ENCODE measurements at places on chromosomes 6 and 20.

DNA sequence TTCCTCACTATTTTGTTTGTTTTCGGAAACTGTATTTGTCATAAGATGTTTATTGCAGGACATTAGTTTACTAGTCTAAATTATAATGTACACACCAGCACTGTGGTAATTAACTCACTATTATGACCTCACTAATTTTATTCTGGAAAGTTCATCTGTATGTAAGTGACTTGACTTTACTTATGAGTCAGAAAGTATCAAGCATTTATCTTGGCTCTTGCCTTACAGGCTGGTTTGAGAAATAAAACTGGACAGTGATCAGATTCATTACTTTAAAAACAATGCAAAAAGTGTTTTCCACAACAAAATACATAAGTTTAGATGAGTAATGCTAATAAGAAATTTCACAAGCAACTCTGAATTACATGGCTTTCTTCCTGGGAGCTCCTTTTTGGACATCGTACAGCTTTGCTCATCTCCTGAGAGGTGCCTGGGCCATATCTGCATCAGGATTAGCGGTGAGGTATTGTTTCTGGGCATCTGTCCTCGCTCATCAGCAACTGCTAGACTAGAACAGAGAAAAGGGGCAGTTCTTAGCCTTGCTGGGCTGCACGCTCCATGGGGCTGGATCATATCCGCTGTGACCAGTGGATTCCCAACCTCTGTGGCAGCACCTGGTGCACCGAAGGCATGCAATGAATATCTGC lies 179.8 kb downstream of the SOD2 start:
- DNase-seq = no peak

DNA sequence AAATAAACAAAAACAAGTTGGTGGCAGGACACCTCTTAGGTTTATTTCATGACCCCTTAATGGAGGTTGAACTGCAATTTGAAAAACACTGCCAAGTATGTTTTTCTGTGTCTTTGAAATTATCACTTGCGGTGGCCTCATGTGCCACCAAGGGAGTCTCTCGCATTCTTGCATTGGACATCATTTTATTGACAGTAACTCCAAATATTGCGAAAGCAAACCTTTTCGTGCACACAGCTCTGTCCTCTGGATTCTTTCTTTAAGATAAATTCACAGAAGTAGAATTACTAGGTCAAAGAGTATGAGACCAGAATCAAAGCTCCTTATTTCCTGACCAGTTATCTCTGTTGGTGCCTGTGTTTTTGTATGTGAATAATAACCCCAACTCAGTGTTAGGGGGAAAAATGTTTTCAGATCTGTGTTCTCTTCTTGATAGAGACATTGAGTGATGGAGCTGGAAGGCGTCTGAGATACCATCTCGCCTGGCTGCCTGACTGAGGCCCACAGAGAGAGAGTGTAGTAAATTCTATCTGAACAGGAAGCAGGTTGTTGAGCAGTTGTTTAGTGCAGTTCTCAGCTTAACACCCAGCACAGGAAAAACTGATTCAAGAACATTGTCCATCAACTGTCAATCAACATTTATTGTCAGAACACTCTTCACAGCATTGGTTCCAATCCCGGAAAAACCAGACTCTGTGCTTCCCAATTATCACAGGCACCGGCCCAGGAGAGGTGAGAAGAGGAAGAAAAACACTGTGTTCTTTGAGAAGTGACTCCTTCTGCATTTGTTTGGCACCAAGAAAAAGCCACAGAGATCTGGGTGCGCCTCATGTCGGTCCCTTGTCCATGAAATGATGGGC lies 2.2 kb upstream of the CCDC167 start:
- DNase-seq = no peak

DNA sequence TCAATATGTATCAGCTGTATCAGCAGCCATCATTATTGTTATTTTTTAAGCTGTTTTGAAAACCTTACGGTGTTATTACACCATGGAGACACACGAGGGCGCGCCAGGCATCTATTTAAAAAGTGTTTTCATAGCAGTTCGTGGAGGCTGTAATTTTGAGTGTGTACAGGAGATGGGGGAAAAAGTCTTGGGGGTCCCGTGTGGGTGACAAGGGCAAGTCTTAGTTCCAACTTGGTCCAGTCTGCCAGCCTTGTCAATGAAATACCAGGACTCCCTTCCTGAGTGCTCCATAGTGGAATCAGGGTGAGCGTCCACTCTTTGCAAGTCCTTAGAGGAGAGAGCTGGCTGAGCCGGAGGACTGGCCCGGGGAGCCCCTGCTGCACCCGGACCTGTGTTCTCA lies 43.3 kb downstream of the SLC2A10 start:
- DNase-seq = peak; percentile 58

DNA sequence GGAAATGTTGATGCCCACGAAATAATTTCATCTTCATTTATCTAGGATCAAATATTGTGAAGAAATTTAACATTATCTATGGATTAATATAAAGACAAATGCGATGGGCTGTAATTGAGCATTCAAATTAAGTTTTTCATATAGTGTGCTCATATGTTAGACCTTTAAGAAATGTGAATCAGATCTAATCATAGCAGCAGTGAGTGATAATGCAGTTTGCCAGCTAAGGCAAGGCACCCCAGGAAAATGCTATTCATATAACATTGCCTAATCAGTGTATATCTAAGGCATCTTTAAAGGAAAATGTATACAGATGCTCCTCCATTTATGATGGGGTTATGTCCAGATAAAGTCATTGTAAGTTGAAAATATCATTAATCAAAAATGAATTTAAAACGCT lies 135.2 kb downstream of the KCNQ5 start:
- no peak for DNase-seq

DNA sequence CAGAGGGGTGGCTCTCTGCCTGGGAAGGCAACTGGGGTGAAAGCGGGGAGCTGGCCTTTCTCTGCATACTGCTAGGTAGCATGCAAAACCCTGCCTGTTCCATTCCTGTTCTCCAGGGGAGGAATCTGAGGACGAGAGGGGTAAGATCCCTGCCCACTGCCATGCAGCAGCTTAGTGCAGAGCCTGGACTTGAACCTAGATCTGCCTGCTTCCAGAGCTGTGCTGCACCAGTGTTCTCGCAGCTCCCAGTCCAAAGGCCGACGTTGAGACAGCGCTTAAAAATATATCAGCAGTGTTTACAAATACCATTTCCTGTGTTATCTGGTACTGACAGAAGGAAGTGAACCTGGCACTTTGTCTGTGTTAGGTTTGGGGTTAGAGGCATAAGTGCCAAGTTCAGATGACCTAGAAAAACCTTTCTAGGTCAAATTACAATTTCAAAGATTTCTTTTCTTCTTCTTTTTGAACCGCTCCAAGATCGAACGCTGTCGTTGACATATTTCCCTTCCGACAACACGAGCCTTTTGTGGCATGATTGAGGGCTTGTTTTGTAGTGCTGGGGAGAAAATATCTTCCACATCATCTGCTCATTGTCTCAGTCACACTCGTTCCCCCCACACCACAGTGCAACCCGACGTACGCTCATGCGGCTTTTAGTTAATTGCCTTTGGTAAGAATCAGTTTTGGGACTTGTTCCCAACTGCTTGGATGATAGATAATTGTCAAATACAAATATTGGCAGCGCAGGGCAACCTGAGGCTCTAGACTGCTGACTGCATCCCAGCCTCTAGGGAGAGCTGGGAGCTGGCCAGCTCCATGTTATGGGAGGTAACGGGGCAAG lies 44.6 kb downstream of the TOX2 start:
- DNase-seq = no peak

DNA sequence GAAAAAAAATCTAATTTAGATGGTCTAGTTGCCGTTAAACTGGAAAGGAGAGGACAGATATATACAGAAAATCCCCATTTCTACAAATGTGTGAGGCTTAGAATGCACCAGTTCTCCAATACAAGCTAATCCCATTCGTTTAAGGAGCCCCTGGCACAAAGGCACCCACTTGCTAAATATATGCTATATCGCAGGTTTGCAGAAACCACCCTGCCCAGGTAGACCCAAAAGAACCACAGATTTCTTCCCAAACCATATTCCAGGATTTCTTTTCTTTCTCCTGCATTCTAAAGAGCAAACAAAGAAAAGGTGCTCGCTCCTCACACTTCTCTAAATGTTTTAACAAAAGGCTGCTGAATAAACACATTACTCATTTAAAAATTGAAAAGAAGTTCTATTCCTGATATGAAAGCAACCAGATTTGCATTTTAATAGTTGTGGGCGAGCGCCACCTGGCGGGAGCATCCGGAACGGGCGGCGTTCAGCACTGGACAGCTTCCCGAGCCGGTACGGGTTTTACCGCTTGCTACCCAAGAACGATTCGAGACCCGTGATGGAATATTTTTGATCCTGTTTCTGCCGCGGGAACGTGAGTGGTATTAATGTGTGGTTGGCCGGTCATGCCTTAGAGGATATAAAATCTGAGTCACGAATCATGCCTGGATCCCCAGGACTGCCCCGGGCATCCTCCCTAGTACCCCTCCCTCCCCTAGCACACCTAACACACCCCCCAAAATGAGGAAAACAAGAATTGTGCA lies 2.1 kb downstream of the PTPRT start:
- peak; percentile 57 for DNase-seq

- peak; percentile 79 for DNase-seq
Observed at GRCh38 chr6:52577022-52577777, at the start of gene TRAM2. Gene TRAM2 (minus strand): TSS chr6:52577060. CDS start chr6:52576915, 145 bp downstream.

- DNase-seq = peak; percentile 34
Observed at GRCh38 chr20:62370115-62370806, 3.1 kb upstream of the LAMA5 start.
